ENCODE measurements at places on chromosomes 3 and 15.

- DNase-seq: no peak
Observed at GRCh38 chr3:134685929-134686802, 35.3 kb upstream of the KY start.

- no peak for DNase-seq
Observed at GRCh38 chr15:92613841-92614240, 41.7 kb downstream of the FAM174B start.

- peak; percentile 26 for DNase-seq
Observed at GRCh38 chr3:42403737-42404136, 6.7 kb downstream of the LYZL4 start.

DNA sequence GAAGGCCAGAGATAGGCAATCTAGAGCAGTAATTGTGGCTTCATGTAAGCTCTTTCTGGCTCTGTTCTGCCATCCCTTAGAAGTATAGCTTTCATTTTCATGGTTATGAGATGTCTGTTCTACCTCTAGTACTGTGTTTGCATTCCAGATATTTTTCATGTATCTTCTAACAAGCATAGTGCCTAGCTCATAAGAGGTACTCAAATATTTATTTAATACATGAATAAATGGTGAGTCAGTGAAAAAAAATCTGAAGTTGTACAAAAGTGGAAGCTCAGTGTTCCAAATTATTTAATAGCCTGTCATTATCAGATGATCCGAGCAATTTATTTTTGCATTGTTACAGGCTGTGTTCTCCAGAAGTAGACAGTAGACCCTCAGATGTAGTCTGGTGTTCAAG is 64.3 kb downstream of the OXSM start:
- no peak for DNase-seq
